ENCODE measurements at places on chromosomes 5 and 9.

DNA sequence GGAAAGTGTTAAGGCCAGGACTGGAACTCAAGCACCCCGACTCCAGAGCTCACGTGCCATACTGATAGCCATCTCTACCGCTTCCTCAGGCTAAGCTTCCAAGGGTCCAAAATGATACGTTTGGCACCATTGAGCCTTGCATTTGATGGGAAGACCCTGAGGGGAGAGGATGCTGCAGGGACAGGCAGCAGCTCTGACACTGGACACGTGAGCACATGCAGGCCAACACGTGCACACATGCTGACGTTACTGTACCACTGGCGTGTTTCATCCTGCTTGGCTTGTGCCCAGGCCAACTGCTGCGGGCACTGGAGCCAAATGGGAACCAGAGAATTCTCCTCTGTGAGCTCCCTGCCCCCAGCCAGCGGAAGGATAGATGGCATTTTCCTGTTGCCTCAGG, 5.2 kb downstream of the FAT2 start:
- no peak for DNase-seq

GRCh38 chr5:56024810-56025150, 30.0 kb upstream of the IL6ST start:
- DNase-seq, result no peak

DNA sequence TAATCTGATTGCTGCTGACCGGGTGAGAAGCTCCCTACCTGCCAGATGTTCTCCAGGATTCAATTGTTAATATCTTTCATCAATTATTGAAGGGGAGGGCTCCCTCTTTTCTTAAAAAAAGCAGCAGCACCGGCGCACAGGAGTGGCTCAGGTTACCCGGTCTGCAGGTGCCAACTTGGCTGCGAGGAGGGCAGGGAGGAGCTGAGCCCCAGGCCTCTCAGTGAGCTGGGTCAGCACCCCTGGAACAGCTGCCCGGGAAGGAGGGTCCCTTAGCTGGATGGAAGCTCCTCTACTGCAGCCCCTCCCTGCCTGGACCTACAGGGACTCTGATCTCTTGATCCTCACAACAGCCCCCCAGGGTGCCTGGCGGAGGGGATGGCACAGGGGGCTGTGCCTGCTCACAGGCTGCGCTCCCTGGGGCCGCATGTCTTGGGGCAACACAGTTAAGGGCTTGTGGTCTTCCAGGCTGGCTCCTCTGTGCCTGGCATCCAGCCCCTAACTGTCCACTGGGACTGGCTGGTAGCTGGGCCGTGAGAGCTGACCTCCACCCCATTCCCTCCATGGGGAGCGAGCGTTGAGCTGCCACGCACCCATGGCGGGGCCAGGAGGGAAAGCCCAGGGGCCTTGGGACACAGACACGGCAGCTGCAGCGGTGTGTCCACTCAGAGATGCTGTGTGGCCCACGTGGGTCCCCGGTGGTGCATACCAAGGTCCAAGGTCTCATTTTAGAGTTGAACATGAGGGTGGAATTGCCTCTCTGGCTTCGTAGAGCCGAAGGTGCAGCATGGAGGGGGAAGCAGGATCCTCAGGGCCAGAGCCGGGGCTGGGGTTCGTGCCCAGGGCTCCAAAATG, 28.6 kb upstream of the TMEM250 start:
- no peak for DNase-seq

DNA sequence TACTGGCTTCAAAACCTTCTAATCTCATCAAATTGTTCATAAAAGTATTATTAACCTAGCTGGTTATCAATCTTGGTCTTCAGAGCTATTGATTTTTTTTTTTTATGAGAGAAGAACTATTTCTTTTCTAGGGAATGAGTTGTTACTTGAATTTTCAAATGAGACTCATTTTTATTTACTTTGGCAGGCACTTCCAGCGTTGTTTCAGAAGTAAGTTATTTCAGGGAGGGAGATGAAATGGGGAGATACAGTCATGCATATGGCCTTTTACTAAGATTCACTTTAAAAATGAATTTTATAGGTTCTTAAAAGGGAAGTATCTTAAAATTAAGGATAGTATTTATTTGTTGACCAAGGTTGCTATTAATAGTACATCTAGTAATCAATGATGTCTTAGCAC, 129.6 kb downstream of the IZUMO3 start:
- no peak for DNase-seq

- DNase-seq, result no peak
Measured at GRCh38 chr5:138243794-138244193, 30.6 kb downstream of the GFRA3 start.

DNA sequence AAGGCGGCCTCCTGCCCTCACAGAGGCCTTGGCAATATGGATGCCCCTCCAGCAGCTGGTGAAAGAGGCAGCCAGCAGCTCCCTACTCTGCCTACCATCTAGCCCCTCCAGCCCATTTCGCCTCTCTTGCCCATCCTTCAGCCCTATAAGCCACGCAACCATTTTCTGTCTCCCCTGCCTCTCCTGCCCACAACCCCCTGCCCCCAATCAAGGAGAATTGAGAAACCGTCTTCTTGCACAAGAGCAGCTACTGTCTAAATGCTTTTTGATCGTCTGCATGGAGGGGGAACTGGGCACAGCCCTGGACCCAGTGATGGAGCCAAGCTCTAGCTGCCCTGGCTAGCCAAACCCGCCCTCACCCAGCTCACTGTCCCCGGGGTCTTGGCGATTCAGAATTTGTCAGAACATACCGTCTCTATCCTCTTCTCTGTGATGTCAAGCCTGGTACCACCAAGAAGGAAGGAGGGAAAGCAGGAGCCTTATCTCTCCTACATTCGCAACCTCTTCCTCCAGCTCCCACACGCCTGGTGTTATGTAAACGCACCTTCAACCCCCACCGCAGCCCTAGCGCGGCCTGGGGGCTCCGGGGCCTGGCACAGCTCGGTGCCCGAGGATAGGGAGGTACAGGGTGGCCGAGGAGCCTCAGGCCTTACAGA, 1.2 kb downstream of the SPRY4 start:
- no peak for DNase-seq

GRCh38 chr5:113692466-113692865, 179.0 kb downstream of the YTHDC2 start:
- DNase-seq, result no peak

GRCh38 chr5:6328173-6328572, 50.2 kb downstream of the MED10 start:
- DNase-seq, result no peak

DNA sequence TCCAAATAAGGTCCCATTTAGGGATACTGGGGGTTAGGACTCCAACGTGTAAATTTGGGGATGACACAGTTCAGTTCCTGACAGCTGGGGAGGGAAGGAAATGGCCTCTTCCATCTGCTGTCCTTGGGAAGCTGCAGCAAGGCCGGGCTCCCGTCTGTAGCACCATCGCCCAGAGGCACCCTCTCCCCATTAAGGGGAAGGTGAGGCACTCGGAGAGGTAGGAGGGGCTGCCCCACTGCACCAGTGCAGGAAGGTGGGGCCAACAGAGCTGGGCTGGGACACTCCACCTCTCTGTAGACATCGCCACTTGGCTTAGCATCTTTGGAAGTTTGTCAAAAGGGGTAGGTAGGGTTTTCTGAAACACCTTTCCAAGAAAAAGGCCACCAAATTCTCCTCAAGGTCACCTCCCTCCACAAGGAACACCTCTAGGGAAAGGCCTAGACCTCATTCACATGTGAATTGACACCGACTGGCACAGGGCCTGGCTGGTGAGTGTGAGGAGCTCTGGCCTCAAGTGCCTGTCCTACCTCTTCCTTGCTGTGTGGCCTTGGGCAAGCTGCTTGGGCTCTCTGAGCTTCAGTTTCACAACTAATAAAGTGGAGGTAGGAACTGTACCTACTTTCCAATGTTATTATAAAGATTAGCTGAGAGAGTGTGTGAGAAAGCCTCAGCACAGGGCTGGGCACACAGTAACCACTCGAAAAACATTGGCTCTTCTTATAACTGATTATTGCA, 75.0 kb upstream of the NEURL1B start:
- no peak for DNase-seq

DNA sequence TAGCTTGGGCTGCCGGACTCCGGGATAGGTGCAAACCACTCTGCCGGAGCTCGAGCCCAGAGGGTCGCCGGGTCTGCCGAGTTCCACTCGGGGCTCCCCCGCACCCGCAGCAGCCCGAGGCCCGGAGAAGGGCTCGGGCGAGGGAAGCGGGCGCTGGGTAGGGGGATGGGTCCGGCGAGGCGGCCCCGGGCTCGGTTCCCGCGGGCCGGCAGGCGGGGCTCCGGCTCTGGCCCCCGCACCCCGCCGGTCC, 507 bp downstream of the RICTOR start:
- no peak for DNase-seq

GRCh38 chr5:121919046-121919445, 42.7 kb upstream of the SRFBP1 start:
- no peak for DNase-seq

GRCh38 chr5:100758306-100758705, 144.8 kb downstream of the ST8SIA4 start:
- no peak for DNase-seq

- DNase-seq, result no peak
Measured at GRCh38 chr9:134965851-134966250, 48.1 kb upstream of the FCN1 start.

- DNase-seq, result no peak
Measured at GRCh38 chr5:80503641-80504040, 15.7 kb downstream of the FAM151B start.

DNA sequence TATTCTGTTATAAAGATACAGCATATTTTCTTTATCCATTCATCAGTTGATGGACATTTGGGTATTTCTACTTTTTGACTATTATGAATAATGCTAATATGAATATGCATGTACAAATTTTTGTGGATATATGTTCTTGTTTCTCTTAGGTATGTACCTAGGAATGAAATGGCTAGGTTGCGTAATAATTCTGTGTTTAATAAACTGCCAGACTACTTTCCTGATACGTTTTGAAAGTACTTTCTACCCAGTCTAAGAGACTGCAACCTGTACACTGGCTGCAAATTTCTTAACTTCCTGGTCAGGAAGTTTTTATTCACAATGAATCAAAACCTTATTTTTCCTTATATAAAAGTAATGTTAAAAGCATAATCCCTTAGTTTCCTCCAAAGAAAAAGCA, 93.9 kb upstream of the STARD4 start:
- no peak for DNase-seq

DNA sequence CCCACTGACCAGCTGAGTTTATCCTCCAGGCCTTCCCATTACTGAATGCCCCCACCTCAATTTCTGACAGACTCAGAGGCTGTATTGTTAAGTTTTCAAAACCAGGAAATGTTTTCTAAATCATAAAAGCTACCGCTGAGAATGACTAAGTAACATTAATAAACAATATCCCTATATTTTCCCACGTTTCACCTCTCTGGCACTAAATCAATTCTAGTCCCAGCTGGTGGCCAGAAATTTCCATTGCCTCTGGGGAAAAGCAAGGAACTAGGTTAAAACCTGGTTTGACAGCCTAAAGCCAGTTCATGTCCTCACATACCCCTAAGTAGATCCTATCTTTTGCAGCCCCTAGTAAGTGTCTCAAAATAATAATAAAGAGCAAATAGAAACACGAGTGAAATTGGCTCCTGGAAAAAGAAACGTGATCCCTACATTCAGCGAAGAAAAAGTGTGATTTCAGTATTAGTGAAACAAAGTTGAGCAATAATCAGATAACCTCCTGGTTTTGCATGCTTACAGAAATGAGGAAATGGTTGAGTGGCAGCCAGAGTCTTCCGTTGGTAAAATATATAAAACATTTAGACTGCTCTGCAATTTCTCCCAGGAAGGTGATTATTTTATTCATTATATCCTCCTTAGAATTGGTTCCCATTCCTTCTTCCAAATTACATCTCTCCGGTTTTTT, 110.9 kb downstream of the ESM1 start:
- DNase-seq, result no peak

GRCh38 chr9:132175431-132175830, 13.6 kb downstream of the NTNG2 start:
- DNase-seq, result no peak

- DNase-seq, result no peak
Measured at GRCh38 chr5:150658699-150659265, 2.3 kb upstream of the MYOZ3 start.

DNA sequence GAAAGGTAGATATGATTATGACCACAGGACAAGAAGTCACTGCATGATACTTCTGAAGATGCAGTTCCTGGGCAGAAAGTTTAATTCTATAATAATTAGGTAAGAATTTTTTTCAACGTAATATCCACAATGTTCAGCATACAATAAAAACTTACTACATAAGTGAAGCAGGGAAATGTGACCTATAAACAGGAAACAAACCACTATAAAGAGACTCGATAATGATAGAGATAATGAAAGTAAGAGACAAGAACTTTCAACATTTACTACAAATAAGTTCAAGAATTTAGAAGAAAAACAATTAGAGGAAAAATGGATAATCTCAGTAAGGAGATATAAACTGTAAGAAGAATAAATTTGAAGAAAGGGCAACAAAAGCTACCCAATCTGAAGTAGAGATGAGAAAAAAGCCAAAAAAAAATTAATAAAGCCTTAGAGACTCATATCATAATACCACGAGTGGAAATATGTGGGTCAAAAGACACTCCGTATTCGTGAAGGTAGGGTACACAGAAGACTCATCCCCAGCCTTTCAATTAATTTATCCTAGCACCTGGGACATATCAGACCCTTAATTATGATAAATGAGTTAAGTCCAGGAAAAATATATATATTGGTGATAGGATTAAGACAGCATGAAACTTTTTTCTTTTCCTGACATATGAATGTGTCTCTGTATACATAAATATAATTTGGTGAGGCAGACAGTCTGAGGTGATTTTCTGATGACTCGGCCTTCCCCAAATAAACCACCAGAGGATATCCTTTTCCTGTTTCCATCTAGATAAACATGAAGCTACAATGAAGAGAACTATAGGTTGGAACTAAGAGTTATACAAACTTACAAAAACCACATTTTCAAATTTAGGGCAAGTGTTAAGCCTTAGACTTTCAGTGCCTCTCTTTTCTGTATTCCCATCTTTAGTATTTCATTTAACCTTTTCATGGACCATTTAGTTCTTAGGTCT, 120.4 kb downstream of the RAPGEF6 start:
- no peak for DNase-seq

- no peak for DNase-seq
Measured at GRCh38 chr5:36607838-36608783, 1.7 kb downstream of the SLC1A3 start.

GRCh38 chr5:68216245-68217046, 890 bp downstream of the PIK3R1 start:
- DNase-seq, result no peak

- DNase-seq, result no peak
Measured at GRCh38 chr5:6768590-6769230, 55.5 kb downstream of the TENT4A start.

- no peak for DNase-seq
Measured at GRCh38 chr5:149024477-149024876, 38.4 kb downstream of the SH3TC2 start.

All from cortex of kidney (tissue), 1 donor.